ENCODE measurements at places on chromosomes 6 and 20. TPM values are rescaled to one million over a fixed set of nuclear protein-coding genes. Genes with fewer than 3 reads are reported as not detected.
A peak's percentile ranks its signal among the peaks of the same experiment; 100 is the strongest.

The CALHM5 gene
- total RNA-seq, result 0.20 TPM

DNA sequence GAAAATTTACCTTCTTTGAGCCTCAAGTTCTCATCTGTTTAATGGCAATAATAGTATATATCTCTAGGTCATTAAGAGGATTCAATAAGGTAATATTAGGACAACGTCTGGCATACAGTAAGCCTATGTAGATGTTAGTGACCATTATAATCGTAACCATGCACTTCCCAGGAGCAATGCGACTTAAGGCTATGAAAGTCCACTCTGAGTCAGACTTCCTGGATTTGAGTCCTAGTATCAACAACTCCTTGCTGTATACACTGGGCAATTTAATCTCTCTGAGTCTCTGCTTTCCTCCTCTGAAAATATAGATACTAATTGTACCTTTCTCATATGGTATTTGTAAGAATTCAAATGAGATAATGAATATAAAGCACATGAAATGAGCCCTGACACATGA, 168.1 kb upstream of the HDDC2 start:
- no peak overlapping the region for H3K4me3 ChIP-seq
- H3K4me1 ChIP-seq, result no peaks in the 10 kb centered on the region
- no peak for DNase-seq
- no peaks in the 10 kb centered on the region for H3K27me3 ChIP-seq

The BPIFB1 gene
- total RNA-seq, result 0.20 TPM

DNA sequence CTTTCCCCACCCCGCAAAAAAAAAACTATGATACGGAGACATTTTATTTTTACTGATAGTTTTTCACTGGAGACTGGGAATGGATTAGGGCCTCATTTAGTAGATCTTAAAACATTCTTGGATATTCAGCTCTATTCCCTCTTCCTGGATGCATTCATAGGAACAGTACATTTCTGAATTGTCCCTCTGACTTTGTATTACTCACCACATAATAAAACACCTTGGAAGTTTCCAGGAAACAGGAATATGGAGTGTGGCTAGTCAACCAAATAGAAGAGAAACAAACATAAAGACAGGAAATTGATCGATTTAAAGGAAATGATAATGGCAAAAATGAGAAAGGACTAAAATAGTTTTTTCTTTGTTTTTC, 147.7 kb downstream of the GPX5 start:
- H3K27me3 ChIP-seq, result peaks cover 15% of the 10 kb centered on the region
- no peak overlapping the region for H3K27ac ChIP-seq
- DNase-seq, result no peak

GRCh38 chr6:114437235-114437634, 94.4 kb upstream of the HS3ST5 start:
- no peaks in the 10 kb centered on the region for H3K36me3 ChIP-seq
- DNase-seq, result no peak
- no peaks in the 10 kb centered on the region for H3K4me1 ChIP-seq
- no peaks in the 10 kb centered on the region for H3K27me3 ChIP-seq

The SLC2A10 gene
- 43.6 TPM for total RNA-seq

The ME1 gene
- 11.4 TPM for total RNA-seq

GRCh38 chr20:56060486-56060885, 55.2 kb upstream of the CBLN4 start:
- no peak overlapping the region for H3K4me3 ChIP-seq
- no peaks in the 10 kb centered on the region for H3K36me3 ChIP-seq
- H3K4me1 ChIP-seq, result no peaks in the 10 kb centered on the region
- H3K27me3 ChIP-seq, result no peaks in the 10 kb centered on the region
- H3K27ac ChIP-seq, result no peak overlapping the region

- no peaks in the 10 kb centered on the region for H3K4me1 ChIP-seq
- DNase-seq, result no peak
- no peaks in the 10 kb centered on the region for H3K27me3 ChIP-seq
Observed at GRCh38 chr6:150083839-150084238, 14.9 kb upstream of the ULBP3 start.

The PROKR2 gene
- total RNA-seq, result not detected

The C20orf144 gene
- total RNA-seq, result 0.30 TPM

GRCh38 chr20:35909796-35910195, 44.5 kb downstream of the SCAND1 start:
- no peak for DNase-seq
- H3K36me3 ChIP-seq, result no peaks in the 10 kb centered on the region
- H3K4me3 ChIP-seq, result no peak overlapping the region
- H3K27ac ChIP-seq, result no peak overlapping the region
- no peaks in the 10 kb centered on the region for H3K27me3 ChIP-seq

DNA sequence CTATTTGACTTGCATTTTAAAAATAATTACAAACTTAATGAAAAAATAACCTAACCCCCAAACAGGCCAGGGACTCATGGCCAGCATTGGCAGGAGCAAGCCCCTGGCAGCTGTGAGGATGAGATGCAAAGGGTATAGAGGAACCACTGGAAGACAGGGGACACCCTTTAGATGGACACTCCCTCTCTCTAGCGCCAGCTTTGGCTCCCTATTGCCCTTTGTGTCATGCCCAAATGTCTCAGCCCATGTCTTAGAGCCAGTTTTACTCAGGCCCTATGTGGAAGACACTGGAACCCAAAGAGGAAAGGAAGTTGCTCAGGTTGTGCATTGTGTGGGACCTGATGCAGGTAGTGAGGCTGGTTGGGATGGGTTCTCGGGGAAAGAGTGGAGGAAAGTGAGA, 34.9 kb upstream of the RSPO4 start:
- no peaks in the 10 kb centered on the region for H3K36me3 ChIP-seq
- no peak overlapping the region for H3K4me3 ChIP-seq
- H3K27ac ChIP-seq, result no peak overlapping the region
- H3K27me3 ChIP-seq, result no peaks in the 10 kb centered on the region

DNA sequence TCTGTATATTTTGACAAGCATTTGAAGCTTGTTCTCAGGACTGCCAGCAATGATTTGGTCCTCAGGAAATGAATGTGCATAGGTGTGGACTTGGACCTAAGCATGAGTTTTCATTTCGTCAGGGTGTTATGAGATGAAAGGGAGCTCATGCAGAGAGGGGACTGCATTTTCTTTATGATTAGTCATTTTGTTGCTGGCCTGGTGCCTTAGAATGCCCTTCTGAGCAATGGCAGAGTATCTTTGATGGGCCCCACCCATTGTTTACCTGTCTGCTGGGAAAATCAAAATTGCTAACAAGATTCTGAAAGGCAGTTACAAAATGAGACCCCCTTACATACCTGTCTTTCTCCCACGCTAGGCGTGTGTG, 51.5 kb upstream of the MTHFD1L start:
- no peaks in the 10 kb centered on the region for H3K27me3 ChIP-seq
- no peaks in the 10 kb centered on the region for H3K36me3 ChIP-seq

DNA sequence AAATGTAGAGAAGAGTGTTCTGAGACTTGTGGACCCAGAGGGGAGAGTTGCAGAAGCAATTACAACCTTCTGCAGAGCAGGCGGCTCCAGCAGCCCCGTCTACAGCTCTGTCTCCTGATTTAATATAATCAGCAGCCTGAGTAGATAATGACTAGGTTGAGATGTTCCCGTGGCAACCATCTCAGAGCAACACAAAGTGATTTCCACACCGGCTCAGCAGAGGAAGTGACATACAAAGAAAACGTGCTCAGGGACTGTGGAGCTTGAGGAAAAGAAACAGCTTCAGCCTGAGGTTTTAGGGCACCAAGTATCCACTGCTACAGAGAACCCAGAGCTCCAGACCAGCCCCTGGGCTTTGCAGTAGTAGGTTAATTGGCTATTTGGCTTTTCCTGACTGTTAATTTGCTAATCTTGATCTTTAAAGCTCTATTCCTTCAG, 136.4 kb downstream of the MTFR2 start:
- H3K27ac ChIP-seq, result no peak overlapping the region
- no peaks in the 10 kb centered on the region for H3K27me3 ChIP-seq
- H3K4me1 ChIP-seq, result no peaks in the 10 kb centered on the region
- peak; percentile 27 for DNase-seq
- H3K4me3 ChIP-seq, result no peak overlapping the region

GRCh38 chr6:6751619-6752023, 163.1 kb downstream of the LY86 start:
- peaks cover 10% of the 10 kb centered on the region for H3K4me1 ChIP-seq
- H3K27me3 ChIP-seq, result no peaks in the 10 kb centered on the region
- no peak overlapping the region for H3K4me3 ChIP-seq
- H3K27ac ChIP-seq, result peak overlapping the region; percentile 90

- no peak overlapping the region for H3K4me3 ChIP-seq
- no peaks in the 10 kb centered on the region for H3K27me3 ChIP-seq
- H3K4me1 ChIP-seq, result peaks cover 4% of the 10 kb centered on the region
- H3K36me3 ChIP-seq, result no peaks in the 10 kb centered on the region
- no peak for DNase-seq
Observed at GRCh38 chr20:50550531-50550930, 40.3 kb downstream of the PTPN1 start.

- H3K4me1 ChIP-seq, result no peaks in the 10 kb centered on the region
- no peak overlapping the region for H3K4me3 ChIP-seq
- no peak for DNase-seq
- H3K27me3 ChIP-seq, result no peaks in the 10 kb centered on the region
- H3K27ac ChIP-seq, result no peak overlapping the region
Observed at GRCh38 chr6:34457742-34458735, 7.8 kb upstream of the PACSIN1 start.

GRCh38 chr6:36702656-36703055, 5.0 kb downstream of the RAB44 start:
- no peaks in the 10 kb centered on the region for H3K36me3 ChIP-seq
- no peak overlapping the region for H3K27ac ChIP-seq
- no peak overlapping the region for H3K4me3 ChIP-seq
- DNase-seq, result no peak
- H3K4me1 ChIP-seq, result no peaks in the 10 kb centered on the region

The PTPRT gene
- total RNA-seq, result 0.11 TPM

DNA sequence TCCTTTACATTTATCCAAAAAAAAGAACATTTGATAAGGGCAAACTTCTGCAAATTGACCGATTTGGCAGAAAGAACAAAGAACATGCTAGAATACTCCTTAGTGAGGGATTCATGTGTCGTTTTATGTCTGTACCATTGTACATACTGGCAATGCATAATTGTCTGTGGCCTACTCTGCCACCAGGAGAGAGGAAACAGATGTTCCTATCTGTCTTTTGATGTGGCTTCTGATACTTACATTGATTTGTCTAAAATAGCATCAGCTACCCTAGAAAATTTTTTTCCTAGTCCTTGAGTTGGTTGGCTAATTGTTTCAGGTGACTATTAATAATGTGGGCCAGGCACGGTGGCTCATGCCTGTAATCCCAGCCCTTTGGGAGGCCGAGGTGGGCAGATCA, 654.1 kb downstream of the KIF16B start:
- no peaks in the 10 kb centered on the region for H3K27me3 ChIP-seq
- DNase-seq, result no peak
- H3K36me3 ChIP-seq, result no peaks in the 10 kb centered on the region
- no peak overlapping the region for H3K27ac ChIP-seq
- no peak overlapping the region for H3K4me3 ChIP-seq

DNA sequence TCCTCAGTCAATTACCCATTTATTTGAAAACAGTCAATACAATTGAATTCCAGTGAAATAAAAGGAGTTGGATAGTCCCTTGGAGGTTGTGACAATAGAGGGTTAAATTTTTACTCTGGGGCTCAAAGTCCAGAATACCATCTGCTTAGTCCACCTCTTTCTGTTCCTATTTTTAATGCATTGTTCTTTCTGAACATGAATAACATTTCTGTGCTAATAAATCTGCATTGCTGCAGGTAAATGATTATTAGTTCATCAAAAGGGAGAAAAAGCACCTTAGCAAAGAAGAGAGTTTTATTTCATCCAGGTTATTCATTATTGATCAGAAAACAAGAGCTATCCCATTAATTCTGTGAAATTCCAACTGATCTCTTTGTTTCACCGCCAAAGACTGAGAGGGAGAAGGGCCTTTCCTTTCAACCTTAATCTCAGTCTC, 166.1 kb upstream of the OLIG3 start:
- peaks cover 7% of the 10 kb centered on the region for H3K4me1 ChIP-seq
- no peaks in the 10 kb centered on the region for H3K27me3 ChIP-seq
- DNase-seq, result no peak
- no peak overlapping the region for H3K4me3 ChIP-seq
- no peaks in the 10 kb centered on the region for H3K36me3 ChIP-seq

The FANCE gene
- 10.7 TPM for total RNA-seq

The SIRPB1 gene
- total RNA-seq, result 0.82 TPM

DNA sequence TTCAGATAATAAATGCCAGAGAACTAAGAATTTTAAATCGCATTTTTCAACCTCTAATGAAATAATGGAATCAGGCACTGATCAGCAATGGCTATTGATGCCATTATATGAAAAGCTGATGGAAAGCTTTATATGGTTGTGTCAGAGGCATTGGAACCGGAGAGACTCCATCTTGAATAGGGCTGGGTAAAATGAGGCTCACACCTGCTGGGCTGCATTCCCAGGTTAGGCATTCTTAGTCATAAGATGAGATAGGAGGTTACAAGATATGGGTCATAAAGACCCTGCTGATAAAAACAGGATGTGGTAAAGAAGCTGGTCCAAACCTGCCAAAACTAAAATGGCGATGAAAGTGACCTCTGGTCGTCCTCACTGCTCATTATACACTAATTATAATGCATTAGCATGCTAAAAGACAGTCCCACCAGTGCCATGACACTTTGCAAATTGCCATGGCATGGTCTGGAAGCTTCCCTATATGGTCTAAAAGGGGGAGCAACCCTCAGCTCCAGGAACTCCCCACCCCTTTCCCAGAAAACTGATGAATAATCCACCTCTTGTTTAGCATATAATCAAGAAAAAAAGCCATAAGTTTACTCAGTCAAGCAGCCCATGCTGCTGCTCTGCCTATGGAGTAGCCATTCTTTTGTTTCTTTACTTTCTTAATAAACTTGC, 40.2 kb upstream of the CD83 start:
- H3K36me3 ChIP-seq, result no peaks in the 10 kb centered on the region
- H3K4me1 ChIP-seq, result no peaks in the 10 kb centered on the region
- H3K4me3 ChIP-seq, result no peak overlapping the region
- no peak overlapping the region for H3K27ac ChIP-seq
- no peaks in the 10 kb centered on the region for H3K27me3 ChIP-seq
- no peak for DNase-seq

DNA sequence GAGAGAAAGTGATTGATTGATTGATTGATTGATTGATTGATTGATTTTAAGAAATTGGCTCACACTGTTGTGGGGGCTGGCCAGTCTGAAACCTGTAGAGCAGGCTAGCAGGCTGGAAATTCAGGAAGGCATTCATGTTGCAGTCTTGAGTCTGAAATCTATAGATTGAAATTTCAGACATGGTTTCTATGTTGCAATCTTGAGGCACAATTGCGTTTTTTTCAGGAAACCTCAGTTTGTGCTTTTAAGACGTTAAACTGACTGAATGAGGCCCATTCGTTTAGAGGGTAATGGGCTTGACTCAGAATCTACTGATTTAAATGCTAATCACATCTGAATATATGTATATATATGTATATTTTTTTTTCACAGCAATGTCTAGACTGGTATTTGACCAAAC, 106.3 kb downstream of the STXBP5 start:
- H3K27ac ChIP-seq, result no peak overlapping the region
- no peaks in the 10 kb centered on the region for H3K27me3 ChIP-seq
- H3K4me3 ChIP-seq, result no peak overlapping the region
- DNase-seq, result no peak
- no peaks in the 10 kb centered on the region for H3K4me1 ChIP-seq

- H3K27me3 ChIP-seq, result no peaks in the 10 kb centered on the region
- H3K27ac ChIP-seq, result no peak overlapping the region
- no peak overlapping the region for H3K4me3 ChIP-seq
Observed at GRCh38 chr6:113600551-113601339, 256.4 kb upstream of the MARCKS start.

The ZNF311 gene
- 2.1 TPM for total RNA-seq

- H3K27me3 ChIP-seq, result no peaks in the 10 kb centered on the region
- no peaks in the 10 kb centered on the region for H3K4me1 ChIP-seq
- H3K4me3 ChIP-seq, result no peak overlapping the region
- no peaks in the 10 kb centered on the region for H3K36me3 ChIP-seq
Observed at GRCh38 chr20:49545572-49545971, 22.4 kb downstream of the PTGIS start.

All from colonic mucosa (tissue), 4 donors.